ENCODE measurements at places on chromosomes 3 and 15.

- peak; percentile 81 for DNase-seq
Measured at GRCh38 chr15:30903497-30904187, at the start of gene FAN1. Gene FAN1 (plus strand): TSS chr15:30903915. CDS start chr15:30904664, 749 bp downstream.

DNA sequence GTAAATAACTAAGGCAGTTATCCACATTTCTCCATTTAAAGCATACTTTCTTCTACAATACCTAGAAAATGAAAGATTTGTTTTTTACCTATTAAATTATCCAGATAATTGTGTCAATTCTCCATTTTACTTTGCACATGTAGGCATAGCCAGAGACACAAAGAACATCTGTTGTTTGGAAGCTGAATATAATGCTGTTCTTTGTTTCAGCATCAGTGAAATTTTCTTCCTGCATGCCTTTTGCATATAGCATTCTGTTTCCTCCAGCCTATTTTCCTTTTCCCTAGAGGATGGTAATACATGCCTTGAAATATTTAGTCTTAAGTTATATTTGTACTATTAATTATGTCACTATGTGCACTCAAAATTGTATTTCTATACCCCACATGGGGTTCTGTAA, 233.7 kb downstream of the CNTN6 start:
- DNase-seq = no peak

GRCh38 chr3:135176881-135177280, 381.8 kb downstream of the EPHB1 start:
- DNase-seq = no peak

GRCh38 chr3:129481766-129482332, 41.8 kb downstream of the IFT122 start:
- DNase-seq = no peak

DNA sequence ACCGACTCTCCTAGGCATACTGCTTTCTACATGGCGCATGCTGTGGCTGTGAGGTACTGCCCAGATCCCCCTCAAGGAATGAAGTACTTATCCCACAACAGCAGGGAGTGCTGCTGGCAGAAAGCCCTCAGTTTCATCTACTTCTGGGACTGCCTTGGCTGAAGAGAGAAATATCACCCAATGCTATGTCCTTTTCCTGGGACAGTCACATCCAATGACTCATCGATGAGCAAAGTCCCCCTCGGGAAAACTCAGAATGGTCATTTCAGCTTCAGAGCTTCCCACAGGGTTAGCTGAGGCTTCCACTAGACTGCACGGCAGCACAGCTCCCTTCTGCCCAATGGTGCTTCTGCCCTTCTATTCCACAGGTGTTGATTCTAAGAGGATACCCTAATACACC, 3.6 kb upstream of the NMD3 start:
- no peak for DNase-seq

- no peak for DNase-seq
Measured at GRCh38 chr3:134864636-134865035, 69.6 kb downstream of the EPHB1 start.

GRCh38 chr3:116444115-116444747, 1.1 kb downstream of the LSAMP start:
- no peak for DNase-seq

DNA sequence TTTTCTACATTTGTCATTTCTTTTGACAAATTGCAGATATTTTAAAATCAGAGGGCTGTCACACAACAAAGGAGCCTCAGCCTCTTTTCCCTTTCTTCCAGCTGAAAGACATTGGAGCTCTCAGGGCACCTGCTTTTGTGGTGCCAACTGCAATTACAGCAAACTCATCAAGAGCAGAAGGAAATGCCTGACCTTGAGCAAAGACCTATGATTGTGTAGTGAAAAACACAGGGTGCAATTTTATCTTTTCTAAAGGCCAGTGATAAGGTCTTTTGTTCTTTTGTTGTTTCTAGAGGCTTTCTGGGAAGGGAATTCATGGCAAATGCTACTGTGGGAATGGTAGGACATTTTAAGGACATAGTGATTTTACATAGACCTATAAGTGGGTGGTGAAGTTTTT, 214.3 kb downstream of the OXSM start:
- no peak for DNase-seq

DNA sequence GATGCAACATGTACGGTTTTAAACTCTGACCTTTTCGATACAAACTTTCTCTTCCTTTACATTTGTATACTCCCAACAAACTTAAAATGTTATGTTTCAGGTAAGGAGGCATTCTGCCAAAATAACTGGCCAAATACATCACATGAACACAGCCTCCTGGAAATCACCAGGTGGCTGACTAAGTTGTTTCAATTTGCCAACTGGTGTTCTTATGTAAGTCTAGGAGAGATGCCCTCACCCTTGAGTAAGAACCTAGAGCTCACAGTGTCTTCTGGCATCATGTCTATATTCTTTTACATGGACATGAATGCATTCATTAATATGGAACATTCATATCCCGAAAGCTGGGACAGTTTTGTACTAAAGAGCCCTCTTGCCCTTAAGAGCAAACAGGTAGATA, 341.1 kb upstream of the NR2F2 start:
- no peak for DNase-seq

DNA sequence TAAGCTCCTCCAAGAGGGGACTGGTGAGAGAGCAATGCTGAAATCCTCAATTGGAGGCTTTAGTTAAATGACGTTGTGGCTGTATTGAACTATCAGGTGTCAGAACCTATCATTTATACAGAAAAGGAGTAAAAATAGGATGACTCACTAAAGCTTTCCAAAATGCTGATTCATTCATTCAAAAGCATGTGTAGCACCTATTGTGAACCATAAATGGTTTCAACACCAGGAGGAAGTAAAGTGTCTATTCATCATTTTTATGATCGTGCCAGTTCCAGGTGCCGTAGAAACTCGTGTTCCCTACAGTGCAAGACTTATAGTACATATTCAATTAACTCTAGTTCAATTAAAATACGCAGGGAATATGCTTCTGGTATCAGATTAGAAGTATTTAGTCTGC, 66.5 kb upstream of the ARRDC4 start:
- DNase-seq = no peak

DNA sequence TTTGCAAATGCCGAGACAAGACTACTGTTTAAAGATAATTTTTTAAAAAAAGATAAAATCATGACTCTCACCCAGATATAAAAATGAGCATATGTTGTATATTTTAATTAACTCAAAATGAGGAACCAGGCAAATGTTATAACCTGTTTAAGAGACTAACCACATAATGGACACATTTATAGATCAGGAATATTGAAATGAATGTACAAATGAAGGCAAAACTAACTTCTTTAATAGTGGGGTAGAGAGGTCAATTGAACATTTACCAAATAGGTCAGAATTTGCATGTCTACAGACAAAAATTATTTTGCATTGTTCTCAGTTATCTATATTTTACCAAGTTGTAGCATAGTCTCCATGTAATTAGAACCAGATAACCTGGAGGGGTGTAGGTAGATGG, 134.3 kb upstream of the PFN2 start:
- DNase-seq = no peak

GRCh38 chr3:141960731-141961130, 84.3 kb downstream of the ATP1B3 start:
- DNase-seq = no peak

DNA sequence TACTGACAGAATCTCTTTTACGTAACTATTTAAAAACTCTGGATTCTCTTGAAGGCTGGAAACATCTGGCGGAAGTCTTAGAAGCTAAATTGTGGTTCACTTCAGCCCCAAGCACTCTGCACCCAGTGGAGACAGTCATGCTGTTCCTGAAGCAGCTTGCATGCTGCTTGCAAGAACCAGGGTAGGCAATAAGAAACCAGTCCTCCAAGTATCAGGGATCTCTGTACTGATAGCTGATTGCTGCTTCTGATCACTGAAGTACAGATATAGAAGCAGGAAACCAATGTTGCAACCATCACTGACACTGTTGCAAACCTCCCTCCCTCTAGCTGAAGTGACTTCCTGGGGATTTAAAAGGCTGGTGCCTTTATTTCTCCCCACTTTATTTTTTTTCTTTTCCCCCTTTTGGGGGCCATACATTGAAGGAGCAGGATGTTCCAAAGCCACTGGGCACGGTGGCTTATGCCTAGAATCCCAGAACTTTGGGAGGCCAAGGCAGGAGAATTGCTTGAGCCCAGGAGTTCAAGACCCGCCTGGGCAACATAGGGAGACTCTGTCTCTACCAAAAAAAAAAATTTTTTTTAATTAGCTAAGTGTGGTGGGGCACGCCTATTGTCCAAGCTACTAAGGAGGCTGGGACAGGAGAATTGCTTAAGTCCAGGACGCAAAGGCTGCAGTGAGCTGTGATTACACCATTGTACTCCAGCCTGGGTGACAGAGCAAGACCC, 15.3 kb downstream of the SPCS1 start:
- DNase-seq = no peak

- DNase-seq = peak; percentile 65
Measured at GRCh38 chr15:74322558-74323180, 44.8 kb downstream of the CYP11A1 start.

- no peak for DNase-seq
Measured at GRCh38 chr3:36142746-36143145, 237.6 kb upstream of the STAC start.

GRCh38 chr15:83626171-83626802, 27.6 kb upstream of the ADAMTSL3 start:
- DNase-seq = no peak

GRCh38 chr15:81038975-81039607, 38.4 kb downstream of the TLNRD1 start:
- DNase-seq = no peak

DNA sequence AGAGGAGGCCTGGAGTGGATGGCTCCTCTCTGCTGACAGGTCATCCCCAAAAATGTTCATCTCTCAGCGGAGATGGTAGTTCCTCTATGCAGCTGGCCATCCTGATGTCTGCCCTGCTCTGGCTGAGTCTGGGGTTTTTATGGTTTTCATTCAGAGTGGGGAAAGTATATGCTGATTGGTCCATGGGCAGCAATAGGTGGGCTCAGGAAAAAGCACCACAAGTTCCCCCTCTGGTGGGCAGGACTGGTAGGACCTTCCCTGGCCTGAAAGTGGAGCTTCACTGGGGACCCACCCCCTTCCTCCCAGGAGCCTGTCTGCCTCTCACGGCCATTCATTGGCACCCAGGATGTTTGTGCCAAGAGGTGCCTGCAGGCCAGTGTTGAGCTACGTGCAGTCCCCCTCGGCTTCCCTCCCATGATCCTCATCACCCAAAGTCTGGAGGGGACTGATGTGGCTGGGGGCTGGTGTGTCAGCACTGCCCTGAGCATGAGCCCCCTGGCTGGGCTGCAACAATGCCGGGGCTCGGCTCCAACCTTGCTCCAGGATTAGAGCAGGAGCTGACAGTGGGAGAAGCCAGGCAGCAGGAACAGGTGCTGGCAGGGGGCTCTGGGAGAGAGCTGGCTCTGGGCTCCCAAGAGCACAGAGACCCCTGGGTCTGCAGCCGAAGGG, 13.1 kb upstream of the BLOC1S6 start:
- DNase-seq = no peak

GRCh38 chr3:42123012-42123581, 31.9 kb downstream of the TRAK1 start:
- peak; percentile 44 for DNase-seq

DNA sequence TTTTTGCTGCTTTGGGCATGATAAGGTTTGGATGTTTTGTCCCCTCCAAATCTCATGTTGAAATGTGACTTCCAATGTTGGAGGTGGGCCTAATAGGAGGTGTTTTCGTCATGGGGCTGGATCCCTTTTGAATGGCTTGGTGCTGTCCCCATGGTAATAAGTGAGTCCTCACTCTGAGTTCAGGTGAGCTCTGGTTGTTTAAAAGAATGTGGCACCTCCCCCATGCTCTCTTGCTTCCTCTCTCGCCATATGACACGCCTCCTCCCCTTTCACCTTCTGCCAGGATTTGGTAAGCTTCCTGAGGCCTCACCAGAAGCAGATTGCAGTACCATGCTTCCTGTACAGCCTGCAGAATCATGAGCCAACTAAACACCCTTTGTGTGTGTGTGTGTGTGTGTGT, 255.5 kb downstream of the EPHB1 start:
- DNase-seq = no peak

DNA sequence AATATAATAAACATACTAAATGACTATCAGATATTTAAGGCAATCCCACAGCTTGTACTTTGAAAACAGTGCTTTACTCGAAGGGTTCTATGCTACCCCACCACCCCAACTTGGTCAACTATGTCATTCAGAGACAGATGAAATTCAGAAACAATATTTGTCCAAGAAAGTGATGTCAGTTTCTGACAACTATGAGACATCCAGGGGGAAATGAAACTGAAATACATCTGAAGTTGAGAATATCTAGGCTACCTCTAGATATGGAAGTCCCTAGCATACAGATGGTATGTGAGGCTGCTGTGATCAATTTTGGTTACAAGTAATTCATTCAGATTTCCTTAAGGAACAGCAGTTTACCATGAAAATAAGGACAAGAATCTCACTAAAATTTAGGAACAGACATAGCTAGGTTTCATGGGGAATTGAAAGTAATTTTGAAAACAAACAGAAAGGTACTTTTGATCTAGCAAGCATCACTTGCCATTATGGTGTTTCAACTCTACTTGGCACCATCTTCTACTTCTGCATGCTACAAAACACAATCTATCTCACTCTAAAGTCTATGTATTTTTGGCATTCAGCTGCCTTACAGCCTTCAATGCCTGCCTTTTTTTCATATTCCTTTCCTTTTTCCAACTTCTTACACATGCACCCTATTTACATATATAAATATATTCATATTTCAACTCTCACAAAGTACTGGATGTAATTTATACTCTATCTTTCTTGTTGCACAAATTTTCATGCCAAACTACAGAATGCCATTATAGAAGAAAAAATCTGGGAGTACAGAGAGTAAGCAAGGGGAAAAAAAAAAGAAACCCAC, 21.7 kb downstream of the ATG3 start:
- DNase-seq = no peak

- DNase-seq = no peak
Measured at GRCh38 chr3:190718671-190719070, 143.8 kb downstream of the GMNC start.

- no peak for DNase-seq
Measured at GRCh38 chr3:156135921-156136638, 15.7 kb downstream of the KCNAB1 start.

- DNase-seq = no peak
Measured at GRCh38 chr3:126349611-126350501, 7.4 kb downstream of the KLF15 start.

GRCh38 chr3:141332416-141332815, 35.9 kb upstream of the ZBTB38 start:
- no peak for DNase-seq

DNA sequence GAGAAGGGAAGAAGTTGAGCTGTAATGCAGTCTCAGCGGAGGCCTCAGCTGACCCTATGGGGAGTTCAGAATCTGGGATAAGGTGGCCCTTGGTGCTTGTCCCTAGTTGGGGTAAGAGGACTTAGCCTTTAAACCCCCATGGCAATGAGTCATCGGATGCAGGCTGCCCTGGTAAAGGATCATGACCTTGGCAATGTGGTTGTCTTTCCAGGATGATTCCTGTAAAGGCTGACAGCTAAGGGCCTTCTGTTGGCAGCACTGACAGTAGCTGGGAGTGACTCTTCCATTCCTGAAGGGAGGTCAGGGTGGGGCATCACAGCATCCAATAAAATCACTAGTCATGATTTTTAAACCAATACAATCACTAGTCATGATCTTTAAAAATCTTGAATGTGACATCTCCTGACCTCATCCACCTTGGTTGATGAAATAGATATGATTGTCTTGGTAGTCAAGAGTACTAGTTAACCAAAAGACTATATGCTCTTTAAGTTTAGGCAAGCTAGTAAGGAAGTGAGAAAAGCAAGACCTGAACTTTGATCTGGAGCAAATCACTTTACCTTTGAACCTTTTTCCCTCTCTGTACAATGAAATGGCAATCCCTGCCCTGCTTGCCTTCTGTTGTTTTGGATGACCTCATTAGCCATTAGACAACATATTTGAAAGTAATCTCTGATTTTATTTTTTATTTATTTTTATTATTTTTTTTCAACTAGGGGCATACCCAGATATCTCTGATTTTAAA, 71.3 kb upstream of the CACNA1D start:
- DNase-seq = no peak
